Small intestine (tissue), 16 donors: ENCODE measurements at places on chromosomes 5 and 9. TPM values are rescaled to one million over a fixed set of nuclear protein-coding genes. Genes with fewer than 3 reads are reported as not detected.

- no peaks in the 10 kb centered on the region for H3K36me3 ChIP-seq
- no peak overlapping the region for H3K4me3 ChIP-seq
- no peak for DNase-seq
- no peaks in the 10 kb centered on the region for H3K4me1 ChIP-seq
Observed at GRCh38 chr5:180129291-180130190, 58.0 kb upstream of the RNF130 start.

GRCh38 chr9:100281676-100282387 lies 70.9 kb downstream of the TEX10 start:
- no peak overlapping the region for H3K27ac ChIP-seq
- H3K4me3 ChIP-seq, result no peak overlapping the region
- DNase-seq, result no peak
- peaks cover 20% of the 10 kb centered on the region for H3K36me3 ChIP-seq

DNA sequence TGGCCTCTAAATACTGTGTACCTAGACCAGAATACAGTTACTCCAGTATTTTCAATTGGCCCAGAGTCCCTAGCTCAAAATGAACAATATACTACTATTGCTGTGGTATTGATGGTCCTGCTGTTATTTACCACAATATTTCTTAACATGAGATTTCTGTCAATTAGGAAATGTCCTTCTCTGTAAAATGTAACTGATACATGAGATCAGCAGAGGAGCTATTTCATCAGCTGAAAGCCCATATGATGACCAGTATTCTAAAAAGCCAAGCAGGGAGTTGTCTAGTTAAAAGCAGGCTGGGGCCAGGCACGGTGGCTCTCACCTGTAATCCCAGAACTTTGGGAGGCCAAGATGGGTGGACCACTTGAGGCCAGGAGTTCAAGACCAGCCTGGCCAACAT lies 187.7 kb upstream of the PTGER4 start:
- no peaks in the 10 kb centered on the region for H3K36me3 ChIP-seq
- no peak for DNase-seq
- H3K27me3 ChIP-seq, result no peaks in the 10 kb centered on the region
- H3K27ac ChIP-seq, result no peak overlapping the region
- no peak overlapping the region for H3K4me3 ChIP-seq

Gene FBP1
- polyA plus RNA-seq, result 207 TPM

GRCh38 chr9:116737152-116737546 lies 50.0 kb downstream of the TRIM32 start:
- no peaks in the 10 kb centered on the region for H3K27me3 ChIP-seq
- no peaks in the 10 kb centered on the region for H3K4me1 ChIP-seq
- no peaks in the 10 kb centered on the region for H3K36me3 ChIP-seq

DNA sequence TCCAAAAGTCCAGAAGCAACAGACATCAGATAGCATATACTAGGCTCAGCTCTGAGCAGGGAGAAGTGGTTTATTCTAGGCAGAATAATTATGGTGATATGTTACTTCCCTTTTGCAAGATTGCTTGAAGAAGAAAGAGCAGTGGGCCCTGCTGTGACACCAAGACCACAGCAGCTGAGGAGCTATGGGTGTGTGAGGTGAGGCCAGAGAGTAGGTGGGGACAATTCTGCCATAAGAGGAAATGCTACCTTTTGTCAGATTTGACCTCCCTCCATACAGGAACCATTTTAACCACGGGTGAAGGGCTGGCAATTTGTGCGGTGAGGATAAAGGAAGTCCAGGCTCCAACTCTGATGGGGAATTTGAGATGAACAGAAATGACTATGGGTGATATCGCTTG lies 51.3 kb downstream of the TNFSF15 start:
- H3K4me3 ChIP-seq, result no peak overlapping the region
- DNase-seq, result no peak
- no peaks in the 10 kb centered on the region for H3K36me3 ChIP-seq
- H3K27ac ChIP-seq, result no peak overlapping the region
- H3K27me3 ChIP-seq, result no peaks in the 10 kb centered on the region
- H3K4me1 ChIP-seq, result no peaks in the 10 kb centered on the region

DNA sequence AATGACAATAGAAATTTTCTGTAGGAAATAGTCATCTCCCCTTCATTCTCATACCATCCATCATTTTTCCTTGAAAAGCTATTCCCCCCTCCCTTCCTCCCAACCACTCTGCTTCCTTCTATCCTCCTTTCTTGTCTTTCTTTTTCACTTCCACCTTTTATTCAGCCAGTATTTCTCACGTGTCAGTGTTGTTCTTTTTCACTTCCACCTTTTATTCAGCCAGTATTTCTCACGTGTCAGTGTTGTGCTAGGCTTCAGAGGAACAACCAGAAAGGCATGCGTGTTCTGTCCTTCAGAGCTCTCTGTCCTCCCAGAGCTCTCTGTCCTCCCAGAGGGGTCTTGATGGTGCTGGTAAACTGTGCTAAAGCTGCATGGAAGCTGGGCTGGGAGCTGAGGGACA lies 419.6 kb downstream of the GADD45G start:
- DNase-seq, result no peak
- H3K4me3 ChIP-seq, result no peak overlapping the region
- H3K4me1 ChIP-seq, result peaks cover 10% of the 10 kb centered on the region
- H3K27ac ChIP-seq, result no peak overlapping the region
- H3K27me3 ChIP-seq, result no peaks in the 10 kb centered on the region
- H3K36me3 ChIP-seq, result no peaks in the 10 kb centered on the region

Gene NR4A3
- polyA plus RNA-seq, result 1.0 TPM

- DNase-seq, result no peak
- H3K36me3 ChIP-seq, result no peaks in the 10 kb centered on the region
- H3K4me1 ChIP-seq, result peaks cover 4% of the 10 kb centered on the region
Observed at GRCh38 chr9:130932255-130933079, 6.6 kb downstream of the FIBCD1 start.

DNA sequence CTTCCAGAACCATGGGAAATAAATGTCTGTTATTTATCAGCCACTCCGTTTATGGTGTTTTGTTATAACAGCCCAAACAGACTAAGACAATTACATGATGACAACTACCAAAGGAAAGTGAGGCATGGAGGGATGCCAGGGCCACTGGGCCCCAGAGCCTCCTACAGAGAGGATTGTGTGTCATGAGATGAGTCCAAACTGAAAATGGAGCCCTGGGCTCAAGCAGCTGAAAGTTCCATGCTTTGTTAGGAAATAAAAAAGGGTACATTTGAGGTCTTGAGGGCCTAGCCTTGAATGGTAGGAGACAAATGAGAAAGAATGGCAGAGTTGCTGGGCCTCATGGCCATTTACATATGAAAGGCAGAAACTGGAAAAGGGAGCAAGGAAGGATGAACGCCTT lies 586.5 kb downstream of the CETN3 start:
- H3K4me1 ChIP-seq, result no peaks in the 10 kb centered on the region
- DNase-seq, result no peak
- no peak overlapping the region for H3K27ac ChIP-seq
- H3K27me3 ChIP-seq, result no peaks in the 10 kb centered on the region
- no peak overlapping the region for H3K4me3 ChIP-seq

GRCh38 chr5:172498431-172499129 lies 44.3 kb upstream of the SH3PXD2B start:
- H3K36me3 ChIP-seq, result no peaks in the 10 kb centered on the region
- H3K4me1 ChIP-seq, result no peaks in the 10 kb centered on the region
- H3K27ac ChIP-seq, result no peak overlapping the region
- H3K4me3 ChIP-seq, result no peak overlapping the region
- H3K27me3 ChIP-seq, result no peaks in the 10 kb centered on the region

GRCh38 chr5:103624675-103625074 lies 62.1 kb upstream of the NUDT12 start:
- no peaks in the 10 kb centered on the region for H3K36me3 ChIP-seq
- H3K4me3 ChIP-seq, result no peak overlapping the region
- H3K27ac ChIP-seq, result no peak overlapping the region
- no peaks in the 10 kb centered on the region for H3K4me1 ChIP-seq

DNA sequence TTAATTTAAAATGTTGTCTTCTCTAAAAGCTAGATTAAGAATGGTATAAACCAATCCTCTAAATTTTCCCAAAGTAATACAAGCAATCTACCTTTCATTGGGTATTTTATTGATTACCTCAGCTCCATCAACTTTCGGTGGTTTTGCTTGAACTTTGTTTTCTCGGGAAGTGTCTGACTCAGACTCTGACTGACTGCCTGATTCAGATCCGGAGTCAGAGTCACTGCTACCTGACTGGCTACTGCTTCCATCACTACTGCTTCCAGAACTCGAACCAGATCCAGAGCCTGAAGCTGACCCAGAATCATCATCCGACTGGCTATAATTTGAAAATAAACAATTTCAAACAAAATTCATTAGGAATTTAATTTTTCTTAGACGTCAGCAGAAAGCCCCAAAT lies 24.0 kb downstream of the CHD1 start:
- no peaks in the 10 kb centered on the region for H3K4me1 ChIP-seq
- H3K27ac ChIP-seq, result no peak overlapping the region
- no peak overlapping the region for H3K4me3 ChIP-seq
- peaks cover 10% of the 10 kb centered on the region for H3K36me3 ChIP-seq
- peak; percentile 16 for DNase-seq

Gene GZMA
- polyA plus RNA-seq, result 4.9 TPM

GRCh38 chr5:67334373-67334772 lies 137.8 kb upstream of the CD180 start:
- no peaks in the 10 kb centered on the region for H3K36me3 ChIP-seq
- no peaks in the 10 kb centered on the region for H3K4me1 ChIP-seq
- DNase-seq, result no peak
- no peak overlapping the region for H3K4me3 ChIP-seq
- H3K27me3 ChIP-seq, result no peaks in the 10 kb centered on the region
- no peak overlapping the region for H3K27ac ChIP-seq

Gene GLDC
- polyA plus RNA-seq, result not detected

DNA sequence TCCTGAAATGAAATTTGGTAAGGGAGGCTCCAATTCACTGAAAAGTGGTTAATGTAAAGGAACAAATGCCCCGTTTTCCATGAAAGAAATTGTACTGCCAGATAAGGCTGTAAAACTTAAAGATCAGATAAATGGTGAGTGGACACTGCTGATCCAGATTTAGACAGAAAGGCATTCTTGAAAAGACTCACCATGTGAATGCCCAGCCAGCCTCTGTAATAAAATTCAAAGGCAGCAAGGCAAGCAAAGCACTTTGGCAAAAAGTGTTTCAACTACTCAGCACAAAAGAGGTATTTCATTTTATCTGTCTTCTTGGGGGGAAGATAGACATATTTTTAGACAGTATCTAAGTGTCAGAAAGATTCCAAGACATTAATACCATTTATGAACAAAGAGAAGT lies 133.6 kb downstream of the MLLT3 start:
- H3K27ac ChIP-seq, result no peak overlapping the region
- DNase-seq, result no peak

DNA sequence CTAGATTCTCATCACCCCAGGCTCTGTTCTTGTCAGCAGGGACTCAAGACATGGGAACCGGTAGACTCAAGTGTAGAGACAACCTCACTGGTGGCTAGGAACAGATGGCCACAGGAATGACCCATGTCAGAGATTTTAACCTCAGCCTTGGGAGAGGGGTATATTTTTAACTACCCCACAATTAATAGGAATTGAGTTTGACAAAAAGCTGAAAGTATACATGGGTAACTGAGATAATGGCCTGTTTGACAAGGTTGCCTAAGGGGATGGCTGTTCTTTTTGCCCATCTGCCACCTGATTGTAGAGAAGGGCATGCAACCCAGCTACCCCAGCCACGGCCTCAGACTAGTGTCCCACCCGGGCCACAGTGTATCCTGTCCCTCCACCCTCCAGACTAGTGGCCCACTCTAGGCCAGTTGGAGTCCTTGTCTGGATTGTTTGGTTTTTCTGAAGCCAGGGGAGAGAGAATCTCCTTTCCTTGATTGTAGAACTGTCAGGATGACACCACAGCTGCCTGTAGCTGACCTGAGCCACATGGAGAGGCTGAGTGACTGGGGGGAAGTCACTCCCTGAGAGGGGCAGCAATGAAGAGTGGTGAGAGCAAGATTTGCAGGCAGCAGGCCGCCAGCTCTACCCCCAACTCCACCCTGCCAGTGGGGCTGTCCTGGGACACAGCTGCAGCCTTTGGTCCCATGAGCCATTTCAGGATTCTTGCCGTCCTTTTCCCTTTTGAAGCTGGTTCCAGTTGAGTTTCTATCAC lies 14.6 kb upstream of the ANGPTL2 start:
- H3K4me1 ChIP-seq, result no peaks in the 10 kb centered on the region
- H3K27ac ChIP-seq, result no peak overlapping the region
- no peaks in the 10 kb centered on the region for H3K36me3 ChIP-seq
- no peak for DNase-seq

Gene MGAT4B
- polyA plus RNA-seq, result 544 TPM

GRCh38 chr9:129336601-129337331 lies 158.7 kb upstream of the IER5L start:
- DNase-seq, result peak; percentile 75
- H3K27ac ChIP-seq, result peak overlapping the region; percentile 32
- H3K27me3 ChIP-seq, result no peaks in the 10 kb centered on the region
- peak overlapping the region; percentile 41 for H3K4me3 ChIP-seq

Gene SELENOP
- polyA plus RNA-seq, result 735 TPM

Gene SLC36A2
- not detected for polyA plus RNA-seq

Gene ZNF484
- 6.4 TPM for polyA plus RNA-seq

Gene ST8SIA4
- polyA plus RNA-seq, result 0.27 TPM

Gene LRRC70
- polyA plus RNA-seq, result 4.9 TPM

- H3K27me3 ChIP-seq, result no peaks in the 10 kb centered on the region
- peaks cover 3% of the 10 kb centered on the region for H3K4me1 ChIP-seq
- peak overlapping the region; percentile 93 for H3K27ac ChIP-seq
- no peak for DNase-seq
- H3K36me3 ChIP-seq, result no peaks in the 10 kb centered on the region
Observed at GRCh38 chr5:138353560-138354080, 1.1 kb downstream of the KDM3B start.

Gene ADAMTSL1
- polyA plus RNA-seq, result not detected

DNA sequence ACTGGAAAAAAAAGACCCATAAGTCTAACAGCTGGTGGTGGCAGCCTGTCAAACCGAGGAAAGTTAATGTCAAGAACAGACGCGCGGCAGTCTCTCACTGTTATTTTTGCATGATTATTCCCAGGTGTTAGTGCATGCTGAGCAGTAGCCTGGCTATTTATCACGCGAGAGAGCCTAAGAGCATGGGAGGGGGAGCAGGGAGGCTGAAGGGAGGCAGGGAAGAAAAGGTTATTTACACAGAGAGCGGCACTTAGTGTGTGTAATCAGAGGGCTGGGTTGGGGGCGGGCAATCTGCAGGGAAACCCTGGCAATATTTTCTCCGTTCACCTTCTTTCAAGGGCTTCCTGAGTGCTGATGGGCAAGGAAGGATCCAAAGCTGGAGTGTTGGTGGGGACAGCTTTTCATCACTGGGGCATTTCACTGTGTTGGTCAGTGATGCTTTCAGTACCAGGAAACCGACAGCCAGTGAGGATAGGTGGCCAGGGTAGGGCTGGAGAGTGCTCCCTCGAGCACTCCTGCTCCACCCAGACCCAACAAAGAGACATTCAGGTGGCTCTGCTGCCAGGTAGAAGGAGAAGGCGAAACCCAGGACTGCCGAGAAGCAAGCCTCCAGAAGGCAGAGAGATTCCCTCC lies 39.6 kb downstream of the ZNF608 start:
- no peaks in the 10 kb centered on the region for H3K27me3 ChIP-seq
- peaks cover 4% of the 10 kb centered on the region for H3K36me3 ChIP-seq
- no peak overlapping the region for H3K27ac ChIP-seq
- DNase-seq, result peak; percentile 44
- peaks cover 60% of the 10 kb centered on the region for H3K4me1 ChIP-seq

GRCh38 chr5:98482321-98483300 lies 290.9 kb upstream of the RGMB start:
- H3K36me3 ChIP-seq, result no peaks in the 10 kb centered on the region
- no peak for DNase-seq
- H3K27me3 ChIP-seq, result no peaks in the 10 kb centered on the region
- no peak overlapping the region for H3K27ac ChIP-seq
- no peak overlapping the region for H3K4me3 ChIP-seq
- H3K4me1 ChIP-seq, result no peaks in the 10 kb centered on the region

- no peak overlapping the region for H3K4me3 ChIP-seq
- H3K27ac ChIP-seq, result no peak overlapping the region
- H3K27me3 ChIP-seq, result no peaks in the 10 kb centered on the region
Observed at GRCh38 chr5:59483971-59484472, 409.5 kb downstream of the PDE4D start.

Gene CNTLN
- not detected for polyA plus RNA-seq

Gene UBAP1
- 34.0 TPM for polyA plus RNA-seq

Gene FAM174A
- polyA plus RNA-seq, result 22.2 TPM
